CD4-positive, alpha-beta memory T cell (primary cell): ENCODE measurements at places on chromosomes 13 and 19. TPM values are rescaled to one million over a fixed set of nuclear protein-coding genes. Genes with fewer than 3 reads are reported as not detected.

Gene AMER2
- total RNA-seq, result not detected

DNA sequence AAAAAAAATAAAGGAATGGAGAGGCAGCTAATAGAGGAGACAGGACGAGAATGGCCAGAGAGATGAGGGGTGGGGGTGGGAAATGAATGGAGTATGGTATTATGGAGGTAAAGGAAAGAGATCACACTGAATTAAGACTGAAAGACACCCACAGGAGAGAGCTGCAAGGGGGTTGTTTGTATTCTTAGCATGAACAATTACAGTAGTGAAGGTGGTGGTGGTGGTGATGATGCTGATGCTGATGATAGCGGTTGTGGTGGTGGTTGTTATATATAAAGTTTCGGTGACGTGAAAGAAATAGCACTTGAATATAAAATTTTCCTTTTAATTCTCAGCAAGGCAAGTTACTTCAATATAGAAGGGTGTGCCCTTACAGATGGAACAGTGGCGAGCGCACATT lies 2.8 kb upstream of the ADGRE3 start:
- DNase-seq, result peak; percentile 17

GRCh38 chr13:29359181-29359580 lies 236.3 kb downstream of the SLC7A1 start:
- DNase-seq, result no peak

GRCh38 chr13:88857256-88857655 lies 1186.1 kb downstream of the SLITRK5 start:
- no peak for DNase-seq

- no peak for DNase-seq
Measured at GRCh38 chr13:90541346-90541745, 806.1 kb upstream of the MIR17HG start.

Gene CXCL17
- not detected for total RNA-seq

Gene PPM1N
- 5.8 TPM for total RNA-seq

- DNase-seq, result peak; percentile 50
Measured at GRCh38 chr13:74061926-74062595, 72.1 kb downstream of the KLF12 start.

GRCh38 chr13:32473650-32474049 lies 45.7 kb upstream of the N4BP2L1 start:
- no peak for DNase-seq

Gene ZNF460
- 69.6 TPM for total RNA-seq

Gene ZNF526
- total RNA-seq, result 28.8 TPM
